ENCODE measurements at places on chromosomes 3 and 15.
A peak's percentile ranks its signal among the peaks of the same experiment; 100 is the strongest.

GRCh38 chr3:123540285-123540684, 44.6 kb downstream of the HACD2 start:
- no peak for DNase-seq

- no peak for DNase-seq
Measured at GRCh38 chr3:23900744-23901143, 16.0 kb downstream of the NKIRAS1 start.

DNA sequence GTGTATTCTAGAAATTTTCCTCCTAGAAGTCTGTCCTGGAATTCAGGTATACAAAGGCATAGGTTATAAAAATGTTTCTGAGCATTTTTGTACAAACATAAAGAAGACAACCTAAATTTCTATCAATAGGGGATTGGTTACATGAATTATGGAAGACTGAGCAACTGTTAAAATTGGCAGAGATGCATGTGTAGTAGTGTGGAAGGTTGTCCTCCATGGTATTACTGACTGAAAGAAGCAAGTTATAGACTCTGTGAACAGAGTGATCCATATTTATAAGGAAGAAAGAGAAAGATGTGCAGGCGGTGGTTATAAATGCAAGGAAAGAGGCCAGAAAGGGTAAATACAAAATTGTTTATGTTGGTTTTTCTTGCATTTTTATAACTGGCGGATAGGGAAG, 38.3 kb upstream of the CMTM7 start:
- DNase-seq = no peak

DNA sequence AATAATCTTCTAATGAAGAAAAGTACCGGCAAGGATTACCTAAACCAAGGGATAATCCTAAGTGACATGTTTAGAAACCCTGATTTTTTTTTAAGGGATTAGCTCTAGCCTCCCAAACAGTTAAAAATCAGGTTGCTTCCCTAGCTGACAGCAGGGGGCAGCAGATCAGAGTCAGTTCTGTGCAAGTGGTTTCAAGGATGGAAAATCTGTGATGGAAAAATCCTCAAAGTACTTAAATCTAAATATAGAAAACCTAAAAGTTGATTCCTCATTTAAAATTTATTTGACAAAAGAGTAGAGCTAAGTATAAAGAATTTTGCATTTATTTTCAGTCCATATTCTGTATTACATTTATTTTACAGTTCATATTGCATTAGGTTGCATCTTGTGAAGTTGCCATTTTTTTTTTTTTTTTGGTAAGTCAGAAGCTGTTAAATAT, 107.6 kb downstream of the PEX5L start:
- peak; percentile 33 for DNase-seq

GRCh38 chr3:5022966-5023776, 43.9 kb downstream of the BHLHE40 start:
- no peak for DNase-seq

DNA sequence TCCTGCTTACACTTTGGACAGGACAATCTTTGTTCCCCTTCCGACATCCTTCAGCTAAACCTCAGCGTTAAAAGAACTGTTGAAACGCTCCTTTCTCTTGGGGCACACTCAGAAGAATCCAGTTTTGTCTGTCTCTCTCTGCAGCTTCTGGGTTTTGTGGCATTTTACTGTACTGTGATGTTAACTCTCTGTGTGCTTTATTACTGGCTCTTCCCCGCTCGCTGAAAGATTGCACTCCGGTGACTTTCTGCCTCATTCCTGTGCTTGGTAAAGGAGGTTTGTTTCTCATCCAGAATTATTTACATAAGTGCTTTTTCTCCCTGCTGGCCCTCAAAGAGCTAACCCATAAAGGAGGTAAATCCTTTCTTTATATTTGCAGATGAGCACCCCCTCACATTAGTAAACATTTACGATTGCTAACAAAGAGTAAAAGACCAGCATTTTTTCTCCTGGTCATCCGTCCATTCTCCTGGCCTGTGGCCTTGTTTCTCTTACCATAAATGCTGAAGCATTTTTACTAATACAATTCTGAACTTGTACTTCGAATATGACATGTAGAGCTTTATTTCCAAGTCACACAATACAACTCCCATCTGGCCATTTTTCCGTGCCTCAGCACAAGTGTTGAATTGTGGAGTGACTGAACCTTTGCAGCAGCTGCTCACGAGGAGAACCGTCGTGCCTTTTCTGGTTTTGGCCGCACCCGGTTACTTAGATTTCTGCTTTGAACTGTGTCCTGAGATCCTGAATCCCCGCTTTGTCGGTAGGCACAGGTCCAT, 69.3 kb upstream of the RPL35A start:
- no peak for DNase-seq

DNA sequence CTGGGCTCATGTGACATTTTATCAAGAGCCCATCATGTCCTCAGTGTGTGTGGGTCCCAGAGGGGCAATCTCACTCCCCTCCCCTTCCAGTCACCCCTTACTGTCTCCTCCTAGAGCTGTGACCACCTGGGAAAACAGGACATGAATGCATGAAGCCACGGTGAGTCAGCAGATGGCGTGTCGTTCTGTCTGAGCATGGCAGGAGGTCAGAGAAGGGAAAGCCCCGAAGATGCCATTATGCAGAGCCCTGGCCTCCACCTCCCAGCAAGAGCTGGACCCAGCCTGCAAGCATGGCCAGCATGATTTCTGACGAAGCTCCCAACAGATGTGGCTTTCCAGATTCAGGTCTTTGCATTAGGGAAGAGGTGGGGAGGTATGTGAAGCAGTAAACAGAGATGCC, 118.5 kb downstream of the TLE3 start:
- no peak for DNase-seq

DNA sequence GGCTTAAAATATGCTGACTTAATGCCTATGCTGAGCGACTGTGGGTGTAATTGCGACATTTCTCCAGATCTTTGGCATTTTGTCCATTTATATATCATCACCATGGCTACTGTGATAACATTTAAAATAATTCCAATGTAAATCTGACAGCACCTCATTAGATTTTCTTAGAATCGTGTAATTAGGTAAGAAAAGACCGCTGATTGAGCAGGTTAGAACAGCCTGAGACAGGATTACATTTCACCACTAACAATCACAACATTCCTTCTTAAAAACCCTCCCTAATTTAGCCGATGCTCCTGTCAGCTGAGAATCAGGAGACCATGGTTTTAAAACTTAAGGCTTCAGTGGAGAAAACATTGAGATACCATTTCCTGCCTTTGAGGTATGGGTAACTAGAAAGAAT, 455.3 kb upstream of the PDZRN3 start:
- no peak for DNase-seq

DNA sequence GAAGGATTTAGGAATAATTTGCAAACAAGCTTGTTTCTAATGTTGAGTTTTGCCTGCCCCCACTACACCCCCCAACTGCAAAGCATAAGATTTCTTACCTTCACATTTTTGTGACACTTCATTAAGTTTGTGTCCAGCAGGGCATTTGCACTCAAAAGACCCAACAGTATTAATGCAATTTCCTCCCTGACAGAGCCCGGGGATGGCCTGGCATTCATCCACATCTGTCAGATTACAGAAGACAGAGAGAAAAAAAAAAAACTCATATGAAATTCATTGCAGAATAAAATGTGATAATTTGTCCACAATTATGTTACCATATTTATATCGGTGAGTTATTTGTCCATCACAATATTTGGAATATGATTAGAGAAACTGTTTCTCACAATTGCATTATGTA, 111.5 kb downstream of the FBN1 start:
- no peak for DNase-seq

DNA sequence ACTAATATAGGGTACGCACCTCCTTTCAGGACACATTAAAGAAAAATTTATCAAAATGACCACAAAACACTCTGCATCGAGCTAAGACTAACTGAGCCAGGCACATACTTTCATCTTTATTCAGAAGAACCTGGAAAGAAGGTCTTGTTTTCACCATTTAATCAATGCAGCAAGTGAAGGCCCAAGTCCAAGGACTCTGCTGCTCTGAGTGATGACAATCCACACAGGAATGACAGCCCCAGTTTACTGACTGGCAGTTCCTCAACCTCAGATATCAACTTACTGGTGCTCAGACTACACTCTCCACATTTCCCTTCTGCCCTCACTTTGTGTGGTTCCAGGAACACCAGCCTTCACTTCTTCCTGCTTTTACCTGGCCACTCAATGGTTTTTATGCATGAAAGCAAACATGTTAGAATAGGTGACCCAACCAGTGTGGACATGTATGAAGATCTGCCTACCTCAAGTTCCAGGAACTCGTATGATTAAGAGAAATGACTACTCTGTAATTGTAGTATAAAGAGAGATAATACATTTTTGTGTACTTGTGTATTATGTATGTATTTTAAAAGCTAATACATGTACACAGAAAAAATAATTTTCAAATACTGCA, 29.1 kb upstream of the RASA2 start:
- DNase-seq = no peak

DNA sequence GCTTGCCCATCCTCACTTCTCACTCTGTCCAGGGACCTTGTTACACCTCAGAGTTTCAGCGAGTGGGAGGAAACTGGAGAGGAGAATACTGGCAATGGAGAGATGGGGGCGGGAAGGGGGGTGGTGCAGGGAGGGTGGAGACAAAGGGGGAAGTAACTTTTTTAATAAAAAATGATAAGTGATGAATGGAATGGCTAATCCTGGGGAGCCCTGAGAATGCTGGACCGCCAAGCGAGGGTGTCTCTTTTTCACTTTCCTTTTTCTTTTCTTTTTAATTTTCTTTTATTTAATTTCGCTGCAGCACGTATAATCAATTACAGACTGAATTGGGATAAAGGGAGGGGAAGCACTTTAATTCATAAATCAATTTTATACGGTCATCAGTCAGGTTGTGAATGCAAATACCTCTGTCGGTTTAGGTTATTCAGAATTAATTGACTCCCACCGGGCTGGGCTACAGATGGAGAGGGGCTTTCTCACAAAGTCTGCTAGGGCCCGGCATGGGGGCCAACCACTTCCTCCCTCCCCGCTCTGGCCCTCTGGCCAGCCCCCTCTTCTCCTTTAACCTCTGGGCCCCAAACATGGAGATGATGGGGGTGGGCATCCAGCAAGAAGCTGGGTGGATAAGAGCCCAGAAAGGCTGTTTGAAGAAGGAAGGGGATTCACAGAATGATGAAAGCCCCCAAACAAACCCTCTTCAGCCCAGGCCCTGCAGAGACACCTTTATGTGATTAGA, 106.8 kb upstream of the BOC start:
- DNase-seq = no peak

All from NCI-H446 (cell line).